AG04449 (cell line): ENCODE measurements at places on chromosomes 2 and 18.

- DNase-seq, result no peak
Observed at GRCh38 chr18:5518899-5519371, 24.9 kb downstream of the EPB41L3 start.

GRCh38 chr18:36328916-36329315, 31.4 kb downstream of the FHOD3 start:
- no peak for DNase-seq

GRCh38 chr18:64017870-64018269, 48.0 kb downstream of the SERPINB8 start:
- DNase-seq, result no peak

GRCh38 chr18:13513021-13513420, 213.3 kb downstream of the FAM210A start:
- no peak for DNase-seq

- DNase-seq, result no peak
Observed at GRCh38 chr2:213166109-213166508, 14.7 kb upstream of the IKZF2 start.

DNA sequence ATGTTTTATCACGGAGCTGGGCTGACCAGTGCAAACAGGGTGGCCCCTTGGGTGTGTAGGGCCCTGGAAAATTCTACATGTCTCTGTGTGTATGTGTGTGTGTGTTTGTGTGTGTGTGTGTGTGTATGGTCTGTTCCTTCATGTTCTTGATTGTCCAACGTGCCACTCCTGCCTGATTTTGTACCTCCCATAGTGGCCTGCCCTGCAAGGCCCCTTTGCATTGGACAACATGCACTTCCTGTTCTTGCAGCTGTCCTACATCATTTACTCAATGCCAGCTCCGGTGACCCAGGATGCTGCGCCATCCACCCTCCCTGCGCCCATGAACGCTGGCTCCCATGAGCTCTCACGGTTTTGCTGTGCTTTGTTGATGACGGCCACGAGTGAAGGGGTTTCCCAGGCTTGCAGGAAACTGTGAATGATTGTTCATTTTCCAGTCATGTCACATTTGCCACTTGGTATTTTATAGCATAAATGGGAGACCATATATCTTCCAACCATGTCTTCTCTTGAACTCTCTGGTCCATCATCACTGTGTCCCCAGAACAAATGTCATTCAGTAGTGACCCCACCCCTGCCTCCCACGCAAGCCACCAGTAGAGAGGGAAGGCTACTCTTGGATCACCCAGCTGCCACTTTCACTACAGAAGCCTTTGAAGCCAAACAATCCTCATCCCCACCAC, 69.7 kb upstream of the NCK2 start:
- DNase-seq, result no peak

DNA sequence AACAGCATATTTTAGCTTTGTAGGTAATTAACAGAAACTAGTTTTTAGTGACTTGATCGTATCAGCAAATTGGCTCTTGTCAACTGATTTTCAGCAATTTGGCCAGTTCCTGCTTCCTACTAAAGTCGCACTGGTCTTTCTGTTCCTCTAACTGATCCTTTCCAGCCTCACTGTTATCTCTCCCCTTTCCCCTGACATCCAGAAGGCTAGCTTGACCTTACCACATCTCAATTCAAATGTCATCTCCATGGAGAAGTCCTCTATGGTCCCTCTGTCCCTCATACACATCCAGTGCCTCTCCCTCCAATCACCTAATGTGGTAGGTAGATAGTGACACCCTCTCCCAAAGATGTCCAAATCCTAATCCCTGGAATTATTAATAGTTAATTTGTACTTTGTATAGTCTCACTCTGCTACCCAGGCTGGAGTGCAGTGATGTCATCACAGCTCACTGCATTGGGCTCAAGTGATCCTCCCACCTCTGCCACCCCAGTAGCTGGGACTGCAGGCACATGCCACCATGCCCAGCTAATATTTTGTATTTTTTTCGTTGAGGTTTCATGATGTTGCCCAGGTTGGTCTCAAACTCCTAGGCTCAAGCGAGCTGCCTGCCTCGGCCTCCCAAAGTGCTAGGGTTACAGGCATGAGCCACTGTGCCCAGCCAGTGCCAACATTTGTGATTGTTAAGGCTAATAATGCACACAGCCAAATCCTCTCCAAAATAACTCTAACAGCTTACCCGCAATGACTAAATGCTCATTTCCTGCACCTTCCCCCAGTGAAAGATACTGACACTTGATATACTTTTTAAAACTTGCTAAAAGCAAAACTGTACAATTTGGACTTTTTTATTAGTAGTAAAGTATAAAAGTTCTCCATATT, 16.9 kb downstream of the PSTPIP2 start:
- DNase-seq, result no peak

DNA sequence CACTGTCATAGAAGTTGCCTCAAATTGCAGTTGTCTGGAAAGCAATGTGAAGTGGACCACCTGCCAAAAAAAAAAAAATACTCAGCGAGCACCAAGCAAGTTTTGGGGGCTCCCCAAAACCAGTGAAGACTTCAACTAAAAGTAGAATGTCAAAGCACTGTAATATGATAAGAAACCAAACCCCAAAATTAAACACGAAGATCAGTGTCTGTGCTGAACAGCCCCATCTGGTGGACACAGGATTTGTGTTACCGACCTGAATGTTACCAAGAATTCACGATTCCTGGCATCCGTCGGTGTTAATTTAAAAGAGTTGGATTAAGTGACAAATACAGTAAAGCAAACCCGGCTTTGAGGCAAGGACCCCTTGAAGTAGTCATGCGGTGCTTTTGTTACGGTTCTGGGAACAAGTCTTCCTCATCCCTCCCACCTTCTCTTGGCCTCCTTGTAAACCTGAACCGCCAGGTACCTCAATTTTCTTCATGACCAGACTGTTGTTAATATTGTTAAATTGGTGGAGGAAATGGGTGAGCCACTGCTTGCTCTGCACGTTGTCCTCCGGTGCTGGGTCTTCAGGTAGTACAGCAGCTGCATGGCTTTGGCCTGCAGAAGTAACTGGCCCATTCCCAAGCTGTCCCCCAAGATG, 31.3 kb upstream of the SSB start:
- no peak for DNase-seq

DNA sequence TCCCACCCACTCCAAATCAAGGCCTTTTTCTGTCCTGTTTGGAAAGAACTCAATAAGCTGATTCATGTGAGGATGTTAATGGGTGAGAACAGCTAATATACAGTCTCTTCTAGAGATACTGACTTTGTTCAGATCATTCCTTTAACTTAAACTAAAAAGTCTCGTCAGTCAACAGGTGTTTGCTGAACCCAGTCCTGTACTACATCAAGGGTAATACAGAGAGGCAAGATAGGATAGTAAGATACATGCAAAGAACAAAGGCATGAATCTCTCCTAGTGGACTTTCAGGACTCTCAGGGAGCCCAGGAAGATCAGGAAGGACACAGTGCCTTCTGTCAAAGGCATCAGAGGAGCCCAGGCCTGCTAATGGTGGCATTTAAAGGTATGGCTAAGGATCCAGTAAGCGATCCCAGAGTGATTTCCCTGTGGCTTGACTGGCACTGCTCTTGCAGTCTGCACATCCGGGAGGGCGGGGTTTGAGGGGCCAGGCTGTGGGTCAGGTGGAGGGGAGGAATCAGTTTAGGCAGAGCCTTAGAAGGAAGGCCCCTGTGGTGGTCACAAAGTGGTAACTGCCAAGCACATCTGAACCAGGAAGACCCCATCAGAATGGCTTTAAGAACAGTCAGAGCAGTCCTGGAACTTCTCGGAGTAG, 54.0 kb downstream of the EPAS1 start:
- DNase-seq, result no peak

- no peak for DNase-seq
Observed at GRCh38 chr2:86416146-86416545, 25.0 kb upstream of the KDM3A start.

- no peak for DNase-seq
Observed at GRCh38 chr2:38446418-38446817, 69.3 kb upstream of the ATL2 start.

- DNase-seq, result no peak
Observed at GRCh38 chr2:74005786-74006185, 21.1 kb downstream of the TET3 start.

DNA sequence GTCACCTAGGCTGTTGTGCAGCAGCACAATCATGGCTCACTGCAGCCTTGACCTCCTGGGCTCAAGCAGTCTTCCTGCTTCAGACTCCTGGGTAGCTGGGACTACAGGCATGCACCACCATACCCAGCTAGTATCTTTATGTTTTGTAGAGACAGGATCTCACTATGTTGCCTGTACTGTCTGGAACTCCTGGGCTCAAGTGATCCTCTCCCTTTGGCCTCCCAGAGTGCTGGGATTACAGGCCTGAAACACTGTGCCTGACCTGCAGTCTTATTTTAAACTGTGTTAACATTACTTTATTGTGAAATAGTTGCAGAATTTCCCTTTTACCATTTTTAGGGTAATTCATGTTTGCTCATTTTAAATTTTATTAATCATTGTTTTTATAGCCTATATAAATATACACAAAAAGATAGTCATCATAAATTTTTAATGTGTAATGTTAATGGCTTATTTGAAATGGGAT, 24.6 kb downstream of the EML4 start:
- no peak for DNase-seq

DNA sequence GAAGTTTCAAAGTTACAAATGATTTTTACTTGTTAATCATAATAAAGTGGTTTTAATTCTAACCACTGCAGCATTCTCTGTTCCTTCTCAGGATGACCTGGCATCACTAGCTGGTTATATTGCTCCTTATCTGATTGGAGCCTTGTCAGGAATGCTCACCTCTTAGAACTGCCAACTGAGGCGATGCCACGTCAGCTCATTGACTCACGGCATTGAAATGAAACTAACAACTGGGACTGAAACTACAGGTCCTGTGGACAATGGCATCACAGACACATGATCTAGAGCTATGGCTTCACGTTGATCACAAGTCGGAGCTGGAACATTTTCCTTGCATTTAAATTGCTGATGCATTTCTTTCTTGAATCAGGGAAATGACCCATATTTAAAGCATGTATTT, 54.9 kb upstream of the MAP2 start:
- DNase-seq, result peak; percentile 89

- no peak for DNase-seq
Observed at GRCh38 chr2:70477441-70477844, 76.2 kb downstream of the TGFA start.

DNA sequence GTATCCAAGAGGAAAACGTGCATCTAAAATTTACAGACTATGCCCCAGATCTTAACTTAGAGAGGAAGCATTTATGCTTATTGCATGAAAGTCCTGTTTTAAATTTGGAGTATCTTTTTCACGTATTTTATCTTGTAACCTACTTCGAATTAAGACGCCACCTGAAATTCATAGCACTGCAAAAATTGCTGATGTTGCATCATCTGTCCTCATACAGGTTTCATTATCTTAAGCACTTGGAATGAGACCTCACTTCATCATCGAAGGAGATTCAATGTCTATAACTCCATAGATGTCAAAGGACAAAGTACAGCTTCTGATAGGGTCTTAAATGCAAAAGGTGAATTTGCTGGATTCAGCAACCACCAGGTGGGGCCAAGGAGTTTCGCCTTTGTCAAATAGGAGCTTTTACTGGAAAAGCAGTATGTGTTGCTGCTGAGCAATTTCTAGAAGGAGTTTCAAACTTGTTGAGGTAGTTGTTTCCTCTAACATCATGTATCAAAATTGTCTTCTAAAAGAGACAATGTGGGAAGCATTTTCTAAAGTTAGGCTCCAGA, 106.4 kb upstream of the CCDC85A start:
- DNase-seq, result no peak

GRCh38 chr2:11498543-11499034, 32.6 kb upstream of the E2F6 start:
- no peak for DNase-seq

GRCh38 chr18:22324191-22325131, 93.3 kb downstream of the CTAGE1 start:
- DNase-seq, result no peak

- DNase-seq, result no peak
Observed at GRCh38 chr2:143835481-143835880, 684.4 kb downstream of the ZEB2 start.

DNA sequence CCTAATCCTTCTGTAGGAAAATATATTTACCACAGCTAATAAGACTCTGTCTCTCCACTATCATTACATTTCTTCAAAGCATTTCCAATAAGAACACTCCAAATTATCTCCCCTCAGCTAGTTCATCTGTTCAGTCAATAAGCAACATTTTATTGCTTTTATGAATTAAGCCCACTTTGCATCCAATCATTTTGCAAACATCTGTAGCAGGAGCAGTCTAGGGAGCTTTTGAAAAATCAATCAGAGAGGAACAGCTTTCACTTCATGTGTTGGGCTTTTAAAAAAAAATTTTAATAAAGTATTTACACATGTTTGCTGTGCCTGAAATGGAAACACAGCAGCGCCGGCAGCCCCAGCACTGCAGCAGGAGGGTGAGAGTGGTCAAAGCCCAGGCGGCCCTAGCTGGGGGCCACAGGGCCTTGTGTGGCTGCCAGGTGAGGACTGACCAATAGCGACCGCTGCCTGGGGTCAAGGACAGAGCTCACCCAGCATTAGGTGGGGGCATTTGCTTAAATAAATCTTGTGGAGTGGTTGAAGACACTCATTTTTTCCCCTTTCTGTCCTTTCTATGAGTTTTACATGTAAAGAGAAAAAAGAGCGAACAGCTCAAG, 250.7 kb downstream of the RNF144A start:
- DNase-seq, result no peak

- no peak for DNase-seq
Observed at GRCh38 chr18:62839874-62840713, 124.8 kb downstream of the PHLPP1 start.

DNA sequence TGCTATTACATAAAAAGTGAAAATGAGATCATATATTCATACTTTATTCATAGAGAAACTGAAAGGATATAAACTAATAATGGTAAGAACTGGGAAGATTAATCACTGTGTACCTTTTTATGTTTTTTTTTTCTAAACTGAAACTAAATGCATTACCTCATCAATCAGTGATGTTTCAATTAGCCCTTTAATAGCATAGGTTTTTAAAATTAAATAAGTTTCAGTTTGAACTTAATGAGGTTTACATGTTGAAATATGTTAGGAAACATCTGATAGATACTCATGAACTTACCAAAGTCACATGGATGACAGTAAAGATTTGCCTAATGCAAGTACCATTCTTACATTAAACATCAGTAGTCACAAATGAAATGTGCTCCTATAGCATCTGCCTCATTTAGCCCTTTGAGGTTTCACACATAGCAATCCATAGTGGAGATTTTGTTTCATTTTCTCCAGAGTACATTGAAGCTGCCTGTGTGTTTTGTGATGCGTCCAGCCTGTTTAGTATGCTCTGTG, 8.9 kb downstream of the MAPRE2 start:
- no peak for DNase-seq

DNA sequence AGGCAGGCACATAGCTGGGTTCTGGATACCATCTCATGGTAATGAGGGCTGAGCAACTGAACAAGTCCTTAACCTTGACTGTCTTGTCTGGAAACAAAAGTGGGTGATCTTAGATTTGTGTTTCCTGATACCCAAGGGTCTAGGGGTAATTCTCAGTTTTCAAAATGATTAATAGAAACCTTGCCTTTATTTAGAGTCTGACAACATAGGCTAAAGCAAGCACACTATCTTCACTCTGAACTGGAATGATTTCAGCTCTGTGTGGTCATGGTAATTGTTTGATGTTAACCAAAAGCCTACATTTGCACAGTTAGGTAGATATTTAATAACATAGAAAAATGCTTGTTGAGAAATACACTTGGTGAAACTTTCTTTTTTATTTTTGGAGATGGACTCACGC, 6.8 kb upstream of the LAMA3 start:
- DNase-seq, result no peak
